LHCN-M2 (cell line): ENCODE measurements at places on chromosomes 11 and 22. TPM values are rescaled to one million over a fixed set of nuclear protein-coding genes. Genes with fewer than 3 reads are reported as not detected.
A peak's percentile ranks its signal among the peaks of the same experiment; 100 is the strongest.

- no peak for DNase-seq
These were observed 77.2 kb downstream of the MORC2 start for GRCh38 chr22:30891443-30891755.

Gene PANX2
- total RNA-seq = 0.17 TPM in 1 of 2 replicates, not detected in the other

GRCh38 chr11:40030867-40031266, 1428.6 kb downstream of the LRRC4C start:
- DNase-seq = no peak

- peak; percentile 54 for DNase-seq
These were observed 18.2 kb downstream of the IFT27 start for GRCh38 chr22:36757668-36758211.

DNA sequence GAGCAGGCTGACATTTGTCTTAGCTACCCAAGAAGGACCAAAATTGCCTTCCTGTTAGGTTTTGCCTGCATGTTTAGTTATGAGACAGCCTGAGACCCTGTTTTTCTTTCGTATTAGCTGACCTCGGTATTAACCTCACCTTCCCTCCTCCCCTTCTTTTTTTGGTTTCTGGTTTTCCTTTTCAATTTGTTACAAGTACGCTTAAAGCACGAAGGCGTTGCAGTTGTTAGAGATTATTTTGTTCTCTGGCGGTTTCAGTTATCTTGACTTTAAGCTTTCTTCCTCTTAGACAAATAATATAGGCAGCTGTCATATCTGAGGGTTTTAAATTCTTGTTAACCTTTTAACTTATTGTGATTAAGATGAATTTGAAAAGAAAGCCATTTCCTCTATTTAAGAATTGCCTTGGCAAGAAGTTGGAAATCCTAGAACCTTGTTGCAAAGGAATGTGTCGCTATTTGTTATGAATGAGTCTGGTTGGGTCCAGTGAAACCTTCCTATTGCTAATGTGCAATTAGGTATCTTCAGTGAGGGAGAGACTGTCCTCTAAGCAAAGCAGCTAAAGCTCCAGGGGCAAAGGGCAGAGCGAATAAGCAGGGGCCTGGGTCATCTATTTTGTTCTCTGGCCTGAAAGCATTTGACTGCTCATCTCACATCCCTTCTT, 45.7 kb downstream of the PACS1 start:
- peak; percentile 20 for DNase-seq

- peak; percentile 87 for DNase-seq
These were observed 76.0 kb upstream of the GRK3 start for GRCh38 chr22:25488244-25489020.

Gene IGLL5
- total RNA-seq = not detected in 2 replicates

GRCh38 chr11:65356394-65356972, 1.9 kb downstream of the TIGD3 start:
- DNase-seq = no peak

GRCh38 chr11:123258877-123259276, 63.8 kb upstream of the CLMP start:
- no peak for DNase-seq

Gene DTX4
- 0.38 and 1.2 TPM in 2 replicates for total RNA-seq

GRCh38 chr11:62223095-62223494, 14.6 kb downstream of the SCGB2A1 start:
- DNase-seq = peak; percentile 16

- no peak for DNase-seq
These were observed 2.9 kb upstream of the HORMAD2 start for GRCh38 chr22:30077279-30077880.

Gene RIMBP3C
- 1.4 and 1.8 TPM in 2 replicates for total RNA-seq

DNA sequence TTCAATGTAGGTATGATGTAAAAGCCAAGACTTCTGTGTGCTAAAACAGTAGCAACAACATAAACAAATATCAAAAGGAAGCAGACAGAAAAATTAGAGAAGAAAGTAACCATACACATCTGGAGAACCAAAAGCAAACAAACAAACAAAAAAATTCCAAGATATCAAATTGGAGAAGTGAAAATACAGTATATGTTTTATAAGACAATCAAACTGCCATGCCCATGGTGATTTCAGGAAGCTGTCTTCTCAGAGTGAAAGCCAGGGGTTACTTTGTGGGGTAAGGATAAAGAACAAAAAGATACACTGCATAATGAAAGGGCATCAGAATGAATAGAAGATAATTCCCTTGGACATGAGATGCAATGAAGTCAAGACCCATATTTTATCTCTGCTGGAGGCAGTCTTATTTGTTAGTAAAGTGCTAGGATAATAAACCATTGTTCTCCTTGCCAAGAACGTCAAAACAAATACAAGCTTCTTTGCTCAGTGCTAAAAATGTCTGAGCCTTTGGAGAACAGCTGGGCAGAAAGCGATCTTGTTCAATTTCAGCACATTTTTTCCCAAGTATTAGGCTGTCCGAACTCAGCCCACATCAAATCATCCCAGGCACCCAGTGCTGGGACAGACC, 38.1 kb upstream of the LDLRAD3 start:
- DNase-seq = peak; percentile 65

Gene HEPHL1
- total RNA-seq = not detected in 2 replicates

GRCh38 chr11:100403816-100404215, 283.3 kb upstream of the ARHGAP42 start:
- DNase-seq = peak; percentile 2
